ENCODE measurements at places on chromosomes 12 and 14. TPM values are rescaled to one million over a fixed set of nuclear protein-coding genes. Genes with fewer than 3 reads are reported as not detected.

Gene ADAMTS20
- not detected for total RNA-seq

Gene SLC39A5
- 0.23 TPM for total RNA-seq

Gene GLIPR1L1
- total RNA-seq: not detected

DNA sequence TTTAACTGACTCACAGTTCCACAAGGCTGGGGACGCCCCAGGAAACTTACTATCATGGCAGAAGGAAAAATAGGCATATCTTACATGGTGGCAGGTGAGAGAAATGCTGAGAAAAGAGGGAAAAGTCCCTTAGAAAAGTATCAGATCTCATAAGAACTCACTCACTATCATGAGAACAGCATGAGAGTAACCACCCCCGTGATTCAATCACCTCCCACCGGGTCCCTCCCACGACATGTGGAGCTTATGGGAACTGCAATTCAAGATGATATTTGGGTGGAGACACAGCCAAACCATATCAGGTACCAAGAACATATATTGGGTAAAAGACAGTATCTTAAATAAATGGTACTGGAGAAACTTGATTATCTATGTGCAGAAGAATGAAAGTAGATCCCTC, 100.3 kb upstream of the FAR2 start:
- DNase-seq: no peak

GRCh38 chr14:24909523-24910302, 140.2 kb downstream of the STXBP6 start:
- no peak for DNase-seq

Gene MIS18BP1
- total RNA-seq: 21.1 TPM

- DNase-seq: no peak
These were observed 56.0 kb downstream of the PPP2R5C start for GRCh38 chr14:101817501-101818001.

Gene CIROP
- total RNA-seq: not detected

- DNase-seq: no peak
These were observed 12.9 kb upstream of the MSI1 start for GRCh38 chr12:120381752-120382419.

DNA sequence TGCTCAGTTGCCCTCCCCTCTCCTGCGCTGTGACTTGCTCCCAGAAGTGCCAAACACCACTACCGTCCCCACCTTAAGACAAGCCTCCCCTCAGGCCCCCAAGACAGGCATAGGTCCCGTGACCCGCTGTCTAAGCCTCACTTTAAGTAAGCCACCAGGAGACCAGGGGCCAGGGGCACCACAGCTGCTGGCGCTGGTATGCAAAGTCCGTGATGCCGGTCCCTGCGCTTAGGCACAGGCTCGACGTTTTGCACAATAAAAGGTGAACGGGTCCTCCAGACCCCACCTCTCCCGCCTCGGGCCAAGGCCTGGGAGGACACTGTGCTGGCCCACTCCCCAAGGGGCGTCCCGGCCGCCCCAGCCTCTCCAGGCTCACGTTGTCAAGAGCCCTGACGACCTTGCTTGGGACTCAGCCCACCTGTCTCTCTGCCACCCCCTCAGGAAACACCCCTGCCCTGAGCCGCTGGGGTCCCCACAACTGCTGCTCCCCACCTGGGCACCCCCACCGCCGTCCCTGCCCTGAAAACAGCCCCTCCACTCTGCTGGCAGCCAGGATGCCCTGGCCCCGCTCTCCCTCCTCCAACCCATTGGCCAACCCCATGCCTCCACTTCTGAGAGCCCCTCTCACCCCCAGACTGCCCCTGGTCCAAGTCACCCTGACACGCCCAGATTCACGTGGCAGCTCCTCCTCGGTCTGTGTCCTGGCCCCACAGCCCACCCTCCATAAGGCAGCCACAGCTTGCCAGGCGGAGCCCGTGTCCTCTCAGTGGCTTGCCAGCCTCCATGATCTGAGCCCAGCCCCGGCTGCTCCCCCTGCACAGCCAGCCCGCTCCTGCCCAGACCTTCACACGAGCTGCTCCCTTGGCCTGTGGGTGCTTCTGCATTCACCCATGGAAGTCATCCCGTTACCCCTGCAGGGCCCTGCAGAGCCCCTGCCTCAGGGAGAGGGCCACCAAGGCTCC, 11.9 kb downstream of the JAG2 start:
- DNase-seq: no peak

- no peak for DNase-seq
These were observed 221.7 kb downstream of the ATP23 start for GRCh38 chr12:58163021-58163420.

DNA sequence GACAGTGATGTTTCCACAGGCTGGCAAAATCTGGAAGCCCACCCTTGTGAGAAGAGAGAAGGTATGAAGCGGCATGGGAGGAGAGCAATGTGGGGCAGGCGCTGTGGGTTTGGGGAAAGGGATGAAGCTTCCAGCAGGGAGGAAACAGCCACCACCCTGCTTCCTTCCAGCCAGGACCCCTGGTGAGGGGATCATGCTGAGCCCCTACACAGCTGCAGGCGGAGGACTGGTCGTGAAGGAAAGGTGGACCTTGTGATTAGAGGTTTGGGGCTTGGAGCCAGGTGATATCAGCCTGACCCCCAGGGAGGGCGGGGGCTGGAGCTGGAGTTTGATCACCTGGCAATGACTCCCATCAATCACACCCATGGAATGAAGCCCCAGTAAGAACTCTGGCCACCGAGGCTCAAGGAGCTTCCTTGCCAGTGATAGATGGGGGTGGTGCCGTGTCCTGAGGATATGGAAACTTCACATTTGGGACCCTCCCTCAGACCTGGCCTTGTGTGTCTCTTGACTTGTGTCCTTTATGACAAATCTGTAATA, 48.6 kb downstream of the RIMBP2 start:
- no peak for DNase-seq

DNA sequence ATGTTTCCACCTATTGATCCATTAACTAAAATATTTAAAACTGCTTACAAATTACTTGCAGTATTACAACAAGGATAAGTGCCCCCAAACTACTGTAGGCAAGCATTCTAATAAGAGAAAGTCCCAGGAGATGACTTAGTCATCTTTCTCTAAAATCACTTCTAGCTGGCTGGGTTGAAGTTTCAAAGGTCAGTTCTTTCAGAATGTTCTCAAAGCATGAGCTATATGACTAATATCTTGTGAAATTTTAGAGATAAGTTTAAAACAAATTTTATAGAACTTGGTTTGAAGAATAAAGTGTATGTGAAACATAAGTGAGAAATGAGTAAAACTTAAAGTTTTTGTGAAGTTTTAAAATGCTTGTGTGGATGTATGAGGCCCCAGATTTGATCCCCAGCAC, 24.3 kb upstream of the OR6J1 start:
- no peak for DNase-seq

Data from Panc1 (cell line).